ENCODE measurements at places on chromosomes 11 and 22.

- no peak for DNase-seq
These were observed 50.4 kb upstream of the ARHGAP20 start for GRCh38 chr11:110762590-110762989.

DNA sequence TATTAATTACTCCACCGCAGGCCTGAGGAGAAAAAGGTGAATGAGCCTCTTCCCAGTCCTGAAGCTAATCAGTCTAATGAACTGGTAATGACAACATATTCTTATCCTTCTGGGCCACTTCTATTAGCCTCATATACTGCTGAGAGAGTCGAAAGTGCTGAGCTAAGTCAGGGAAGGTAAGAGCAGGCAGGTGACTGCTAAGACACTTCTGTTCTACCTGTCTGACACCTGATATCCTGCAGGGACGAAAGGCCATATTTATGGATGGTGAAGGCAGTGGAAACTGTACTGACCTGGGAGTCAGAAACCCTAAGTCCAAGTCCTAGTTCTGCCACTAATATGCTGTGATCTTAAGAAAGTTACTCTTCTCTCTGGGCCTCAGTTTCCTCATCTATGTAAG is 3.5 kb downstream of the TBC1D10A start:
- no peak for DNase-seq

GRCh38 chr22:35919002-35919542 is 109.6 kb downstream of the RBFOX2 start:
- DNase-seq, result no peak

DNA sequence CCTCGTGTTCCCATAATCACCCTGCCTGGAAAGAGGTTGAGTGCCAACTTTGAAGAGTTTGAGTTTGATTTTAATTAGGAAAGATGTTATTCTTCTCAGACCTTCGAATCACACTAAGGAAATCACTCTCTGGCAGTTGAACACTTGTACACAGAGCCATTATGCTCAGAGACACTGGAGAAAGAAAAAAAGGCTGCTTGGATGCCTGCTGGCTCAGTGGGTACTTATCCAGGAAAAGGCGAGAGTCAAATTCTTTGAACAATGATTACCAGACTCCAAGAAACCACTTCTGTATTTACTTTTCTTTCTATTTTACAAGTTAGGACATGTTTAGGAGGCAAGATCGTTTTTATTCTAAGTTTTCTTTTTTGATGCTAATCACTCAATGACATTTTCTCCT is 438.5 kb upstream of the FAT3 start:
- no peak for DNase-seq

- no peak for DNase-seq
These were observed 571 bp downstream of the C11orf24 start for GRCh38 chr11:68271023-68271780.

- no peak for DNase-seq
These were observed 342.6 kb upstream of the CCDC90B start for GRCh38 chr11:83628622-83629355.

DNA sequence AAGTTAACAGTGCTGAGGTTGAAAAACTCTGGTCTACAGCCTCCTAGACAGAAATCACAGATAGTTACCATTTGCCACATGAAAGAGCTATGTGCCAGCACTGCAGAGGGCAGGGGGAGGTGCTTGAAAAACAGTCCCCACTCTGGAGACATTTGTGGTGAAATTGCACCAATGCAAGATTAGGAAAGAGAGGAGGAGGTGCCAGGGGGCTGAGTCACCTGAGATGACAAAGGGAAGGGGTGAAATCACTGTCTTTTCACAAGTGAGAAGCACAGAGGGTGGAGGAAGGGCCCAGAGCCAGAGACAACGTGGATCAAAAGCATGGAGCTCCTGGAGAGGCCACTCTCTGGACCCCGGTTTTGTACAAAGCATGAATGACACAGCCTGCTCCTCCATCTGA is 196.3 kb downstream of the BUD13 start:
- DNase-seq, result no peak

GRCh38 chr11:100631316-100631715 is 55.8 kb upstream of the ARHGAP42 start:
- no peak for DNase-seq

- DNase-seq, result no peak
These were observed 43.3 kb downstream of the ARRB1 start for GRCh38 chr11:75308116-75308515.

DNA sequence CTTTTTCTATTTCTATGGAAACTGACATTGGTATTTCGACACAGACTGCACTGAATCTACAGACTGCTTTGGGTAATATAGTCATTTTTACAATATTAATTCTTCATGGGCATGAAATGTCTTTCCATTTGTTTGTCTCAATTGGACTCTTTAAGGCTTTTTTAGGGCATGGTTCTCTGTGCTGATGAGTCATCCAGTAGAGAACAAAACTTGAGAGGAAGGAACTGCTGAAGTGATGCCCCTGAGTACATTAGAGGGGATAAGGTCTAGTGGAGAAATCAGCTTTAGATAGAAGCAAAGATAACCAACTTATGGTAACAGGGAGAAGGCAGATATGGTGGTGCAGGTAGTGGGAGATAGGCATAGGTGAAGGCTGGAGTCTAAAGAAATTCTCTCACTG is 25.1 kb downstream of the TSG101 start:
- DNase-seq, result no peak

DNA sequence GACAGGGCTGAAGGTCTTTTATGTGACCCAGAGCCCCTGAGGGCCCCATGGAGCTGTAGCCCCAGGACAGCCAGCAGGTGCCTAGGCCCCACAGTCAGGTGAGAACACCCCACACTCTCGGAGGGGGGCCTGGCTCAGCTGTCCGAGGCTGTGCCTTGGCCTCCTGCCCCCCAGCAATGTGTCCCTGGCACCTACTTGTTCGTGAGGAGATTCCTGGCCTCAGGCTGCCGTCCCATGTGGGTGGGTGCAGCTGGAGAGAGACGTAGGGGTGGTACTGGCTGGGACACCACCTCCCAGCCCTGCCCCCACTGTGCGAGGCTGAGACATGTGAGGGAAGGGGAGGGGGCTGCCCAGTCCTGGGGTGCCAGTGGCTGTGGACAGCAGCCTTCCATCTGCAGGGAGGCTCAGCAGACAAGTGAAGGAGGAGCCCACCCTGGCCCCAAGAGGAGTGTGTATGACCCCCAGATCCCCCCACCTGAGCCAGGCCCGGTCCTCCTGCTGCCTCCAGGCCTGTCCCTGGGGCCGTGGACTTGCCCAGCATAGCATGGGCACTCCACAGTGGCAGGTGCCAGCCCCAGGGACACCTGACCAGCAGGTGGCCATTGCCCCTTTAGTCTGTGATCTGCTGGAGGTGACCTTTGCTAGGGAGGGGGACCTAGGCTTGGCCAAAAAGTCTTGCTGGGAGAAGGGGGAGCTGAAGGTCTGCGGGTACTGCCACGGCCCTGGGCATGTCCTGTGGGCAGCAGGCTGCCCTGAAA is 17.0 kb downstream of the IL17REL start:
- DNase-seq, result no peak

DNA sequence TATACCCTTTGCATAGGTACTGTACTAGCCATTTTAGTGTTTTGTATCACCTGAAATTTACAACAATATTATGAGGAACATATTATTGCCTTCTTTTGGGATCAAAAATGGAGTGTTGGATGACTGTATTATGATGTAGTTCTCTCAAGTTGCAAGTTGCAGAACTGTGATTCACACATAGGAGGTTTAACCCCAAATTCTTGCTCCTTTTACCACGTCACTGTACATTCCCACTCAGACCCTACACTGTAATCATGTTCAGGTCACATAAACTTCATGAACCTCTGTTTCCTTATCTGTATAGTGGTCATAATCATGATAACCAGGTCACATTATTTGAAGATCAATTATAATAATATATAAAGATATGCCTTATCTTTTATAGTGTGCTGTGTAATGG is 925.1 kb upstream of the TENM4 start:
- no peak for DNase-seq

GRCh38 chr11:123671534-123671933 is 17.1 kb upstream of the SCN3B start:
- no peak for DNase-seq

- no peak for DNase-seq
These were observed 88.3 kb downstream of the AMOTL1 start for GRCh38 chr11:94856443-94856842.

- DNase-seq, result no peak
These were observed 13.3 kb downstream of the MPST start for GRCh38 chr22:37032535-37033460.

- DNase-seq, result no peak
These were observed 82.9 kb downstream of the SPON1 start for GRCh38 chr11:14045417-14045816.

GRCh38 chr11:68757711-68758110 is 6.4 kb upstream of the TESMIN start:
- DNase-seq, result no peak

GRCh38 chr11:118623269-118623655 is 15.8 kb downstream of the PHLDB1 start:
- no peak for DNase-seq

- DNase-seq, result no peak
These were observed 36.0 kb downstream of the PARVA start for GRCh38 chr11:12413141-12414052.

GRCh38 chr11:65501186-65501471 is 2.3 kb downstream of the MALAT1 start:
- DNase-seq, result no peak

- no peak for DNase-seq
These were observed 111.2 kb downstream of the ZNF280B start for GRCh38 chr22:22397292-22397870.

DNA sequence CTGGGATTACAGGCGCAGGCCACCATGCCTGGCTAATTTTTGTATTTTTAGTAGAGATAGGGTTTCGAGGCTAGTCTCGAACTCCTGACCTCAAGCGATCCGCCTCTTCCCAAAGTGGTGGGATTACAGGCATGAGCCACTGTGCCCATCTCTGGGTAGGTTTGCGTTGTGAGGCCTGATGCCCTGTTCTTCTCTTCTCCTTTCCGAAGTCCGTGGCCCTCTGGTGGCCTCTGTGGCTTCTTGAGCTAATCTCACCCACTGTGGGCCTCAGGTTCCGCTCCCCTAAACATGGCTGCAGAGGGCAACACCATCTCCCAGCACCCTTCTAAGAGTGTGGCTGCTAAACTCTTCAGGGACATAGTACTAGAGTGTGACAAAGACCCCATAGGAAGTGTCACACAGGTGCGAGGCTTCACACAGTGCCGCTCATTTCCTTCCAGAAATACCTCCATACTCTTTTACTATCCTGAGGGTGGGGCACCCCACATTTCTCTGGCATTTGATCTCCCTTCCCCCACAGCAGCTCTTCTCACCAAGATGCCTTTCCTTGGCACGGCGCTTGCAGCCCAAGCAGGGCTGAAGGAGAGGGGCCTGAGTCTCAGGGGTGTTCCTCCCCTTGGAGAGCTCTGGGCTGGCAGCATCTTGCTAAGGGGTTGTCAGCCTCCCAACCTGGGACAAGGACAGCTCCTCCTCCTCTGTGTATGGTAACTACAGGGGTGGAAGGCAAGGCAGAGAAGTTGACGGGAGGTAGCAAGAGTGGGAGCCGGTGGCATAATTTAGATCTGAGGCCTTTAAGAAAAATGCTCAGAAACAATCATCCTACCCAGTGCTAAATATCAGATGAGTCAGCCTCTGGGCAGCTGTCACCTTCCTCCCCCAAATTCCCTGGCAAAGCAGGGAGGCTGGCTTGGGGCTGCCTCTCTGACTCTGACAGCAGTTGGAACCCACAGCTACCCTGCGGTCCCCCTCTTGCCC is 6.1 kb downstream of the THY1 start:
- DNase-seq, result no peak

DNA sequence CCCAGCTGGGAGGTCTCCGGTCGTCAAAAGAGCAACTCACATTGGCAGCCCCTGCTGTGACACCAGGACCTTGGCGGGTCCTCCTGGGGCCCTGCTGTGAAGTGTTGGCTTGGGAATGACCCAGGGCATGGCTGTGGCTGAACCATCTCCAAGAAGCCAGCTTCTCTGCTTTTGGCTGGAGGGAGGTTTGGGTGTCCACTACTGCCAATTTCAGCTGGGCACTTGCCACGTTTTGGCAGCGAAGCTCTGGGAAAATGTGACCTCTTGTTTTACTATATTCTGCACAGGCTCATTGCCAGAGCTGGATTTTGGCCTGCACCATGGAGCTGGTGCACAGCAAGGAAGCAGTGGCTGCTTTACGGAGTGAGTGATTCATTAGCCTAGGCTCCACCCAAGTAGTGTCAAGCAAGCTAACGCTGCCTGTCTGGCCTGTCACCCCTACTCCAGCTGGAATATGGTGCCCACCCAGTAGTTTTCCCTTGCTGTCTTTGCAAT is 24.3 kb upstream of the SMCO4 start:
- DNase-seq, result no peak

DNA sequence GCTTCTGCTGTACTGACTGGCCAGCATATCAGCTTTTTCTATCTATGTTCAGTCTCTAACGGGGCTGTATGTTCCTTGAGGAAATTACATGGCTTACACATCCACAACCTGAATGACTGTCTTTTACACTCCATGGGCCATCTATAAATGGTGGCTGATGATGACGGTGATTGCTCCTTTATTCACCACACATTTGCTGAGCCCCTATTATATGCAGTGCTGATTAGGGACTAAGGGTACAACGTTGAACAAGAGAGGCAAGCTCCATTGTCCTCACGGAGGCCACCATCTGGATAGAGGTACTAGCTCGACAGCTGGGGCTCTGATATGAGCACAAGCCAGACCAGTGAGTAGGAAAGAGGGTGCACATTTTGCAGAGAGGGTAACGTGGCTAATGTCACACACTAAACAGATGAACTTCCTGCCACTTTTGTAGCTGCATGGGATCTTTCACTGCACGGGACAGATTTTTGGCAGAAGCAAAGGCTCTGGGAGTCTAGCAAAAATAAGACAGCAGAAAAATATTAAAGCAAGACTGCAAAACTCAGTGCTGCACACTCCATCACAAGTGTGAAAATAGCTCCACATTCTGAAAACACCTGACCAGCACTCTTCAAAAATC is 30.6 kb downstream of the DRD2 start:
- DNase-seq, result no peak

GRCh38 chr11:13291361-13291760 is 13.8 kb downstream of the BMAL1 start:
- DNase-seq, result no peak
